Stimulated activated CD8-positive, alpha-beta memory T cell treated with anti-CD3 and anti-CD28 coated beads, Interleukin-4, amount 100 ng/mL, for 1 hour (primary cell): ENCODE measurements at places on chromosomes 16 and 17.

DNA sequence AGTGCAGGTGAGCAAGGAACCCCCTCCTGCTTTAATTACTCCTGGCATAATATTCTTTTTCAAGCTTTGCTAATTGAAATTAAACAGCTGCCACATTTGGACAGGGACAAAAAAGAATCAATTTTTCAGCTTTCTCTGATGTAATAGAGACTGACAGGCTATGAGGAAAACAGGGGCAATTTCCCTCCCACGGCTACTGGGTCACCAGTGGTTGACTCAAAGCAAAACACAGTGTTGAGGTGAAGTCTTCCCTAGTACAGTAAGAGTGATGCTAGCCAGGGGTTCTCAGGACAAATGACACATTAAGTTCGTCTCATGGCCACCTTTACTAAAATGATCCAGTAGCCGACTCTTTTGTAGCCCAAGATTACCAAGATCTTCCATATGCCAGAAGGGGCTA, 38.6 kb upstream of the PMFBP1 start:
- DNase-seq = no peak

- DNase-seq = no peak
Measured at GRCh38 chr16:84606081-84606875, 11.6 kb downstream of the COTL1 start.

- DNase-seq = no peak
Measured at GRCh38 chr16:1713331-1713730, 7.3 kb downstream of the MAPK8IP3 start.

- no peak for DNase-seq
Measured at GRCh38 chr17:34437188-34437587, 74.2 kb upstream of the CCL1 start.

DNA sequence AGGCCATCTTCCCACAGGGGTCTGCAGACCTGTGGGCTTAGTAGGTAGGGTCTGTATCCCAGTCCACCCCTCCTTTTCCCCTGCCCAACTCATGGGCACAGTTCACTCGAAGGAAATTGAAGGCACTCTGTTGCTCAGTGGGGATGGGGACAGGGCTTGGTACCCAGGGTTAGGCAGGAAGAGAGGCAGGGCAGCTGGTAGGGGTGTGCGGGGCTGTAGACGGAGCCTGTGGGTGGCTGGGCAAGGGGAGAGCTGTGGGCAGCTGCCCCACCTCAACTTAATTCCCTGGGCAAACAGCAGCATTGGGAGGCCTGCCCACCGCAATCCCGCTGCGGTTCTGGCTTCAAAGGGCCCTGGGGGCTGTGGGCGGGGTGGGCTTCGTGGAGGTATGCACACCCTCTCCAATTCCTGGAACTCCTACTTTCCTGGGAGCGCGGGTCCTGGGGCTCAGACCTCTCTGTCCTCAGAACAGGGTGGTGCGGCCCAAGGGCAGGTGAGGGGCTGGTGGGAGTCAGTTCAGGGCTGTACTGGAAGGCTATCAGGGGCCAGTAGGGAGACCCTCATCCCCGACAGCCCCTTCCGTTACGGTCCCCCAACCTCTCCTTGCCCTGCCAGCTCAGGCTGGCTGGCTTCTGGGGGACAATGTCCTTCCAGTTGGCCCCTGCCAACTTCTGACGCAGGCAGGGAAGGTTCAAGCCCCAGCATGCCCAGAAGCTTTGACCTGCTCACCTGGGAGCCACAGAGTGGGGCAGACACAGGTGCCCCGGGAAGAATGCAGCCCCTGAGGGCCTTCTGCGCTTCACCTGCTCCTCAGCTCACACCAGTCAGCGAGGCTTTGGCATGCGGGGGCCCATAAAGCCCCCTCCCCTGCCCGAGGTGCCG, 9.1 kb downstream of the FOXJ1 start:
- no peak for DNase-seq

GRCh38 chr17:41965694-41966462, 717 bp upstream of the CNP start:
- peak; percentile 18 for DNase-seq

DNA sequence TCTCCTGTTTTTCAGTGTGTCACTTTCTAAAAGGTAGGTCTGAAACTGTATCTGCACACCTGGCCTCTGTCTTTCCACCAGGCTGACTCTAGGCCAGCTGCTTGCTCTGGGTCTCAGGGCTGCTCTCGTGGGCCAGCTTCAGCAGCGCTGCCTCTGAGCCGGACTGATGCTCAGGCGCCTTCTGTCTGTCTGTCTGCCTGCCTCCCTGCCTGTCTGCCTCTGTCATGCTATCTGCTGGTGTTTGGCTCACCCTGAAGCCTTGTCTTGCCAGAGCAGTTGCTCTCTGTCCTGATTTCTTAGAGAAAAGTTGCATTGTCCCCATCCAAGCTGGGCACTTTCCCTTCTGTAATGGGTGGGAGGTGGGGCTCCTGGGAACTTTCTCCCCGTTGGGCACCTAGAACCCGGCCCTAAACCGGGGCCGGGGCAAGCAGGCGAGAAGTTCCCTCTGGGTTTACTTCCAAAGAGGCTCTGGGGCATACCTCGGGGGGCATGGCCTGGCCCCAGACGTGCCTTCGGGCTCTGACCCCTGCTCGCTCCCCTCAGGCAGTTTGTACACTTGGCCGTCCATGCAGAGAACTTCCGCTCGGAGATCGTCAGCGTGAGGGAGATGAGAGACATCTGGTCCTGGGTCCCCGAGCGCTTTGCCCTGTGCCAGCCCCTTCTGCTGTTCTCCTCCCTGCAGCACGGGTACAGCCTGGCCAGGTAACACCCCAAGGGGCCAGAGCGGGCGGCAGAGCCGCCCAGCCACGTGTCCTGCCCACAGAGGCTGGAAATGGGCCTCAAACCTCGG, 15.9 kb upstream of the ATP6V0C start:
- DNase-seq = no peak

GRCh38 chr17:47736501-47737495, 3.8 kb downstream of the TBX21 start:
- no peak for DNase-seq

DNA sequence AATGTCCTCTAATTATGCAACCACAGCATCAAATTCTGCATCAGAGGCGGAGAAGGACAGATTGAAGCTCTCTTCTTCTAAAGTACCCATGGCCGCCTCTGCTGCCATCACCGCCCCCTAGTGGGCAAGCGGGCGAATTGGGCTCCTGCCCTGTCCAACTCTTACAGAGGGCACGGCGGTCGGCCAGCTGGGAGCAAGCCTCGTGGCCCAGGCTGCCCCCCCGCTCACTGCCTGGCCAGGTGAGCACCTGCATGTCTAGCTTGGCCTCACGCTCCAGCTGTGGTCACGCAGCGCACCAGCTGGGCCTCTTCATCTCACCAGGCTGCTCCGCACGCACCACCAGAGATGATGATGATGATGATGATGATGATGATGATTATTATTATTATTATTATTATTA, 146.1 kb upstream of the TOM1L1 start:
- DNase-seq = no peak

GRCh38 chr16:24156777-24157176, 99.4 kb upstream of the CACNG3 start:
- DNase-seq = no peak

- peak; percentile 17 for DNase-seq
Measured at GRCh38 chr17:59620518-59621259, 994 bp downstream of the CLTC start.

- no peak for DNase-seq
Measured at GRCh38 chr16:50677351-50677750, 3.8 kb downstream of the SNX20 start.

DNA sequence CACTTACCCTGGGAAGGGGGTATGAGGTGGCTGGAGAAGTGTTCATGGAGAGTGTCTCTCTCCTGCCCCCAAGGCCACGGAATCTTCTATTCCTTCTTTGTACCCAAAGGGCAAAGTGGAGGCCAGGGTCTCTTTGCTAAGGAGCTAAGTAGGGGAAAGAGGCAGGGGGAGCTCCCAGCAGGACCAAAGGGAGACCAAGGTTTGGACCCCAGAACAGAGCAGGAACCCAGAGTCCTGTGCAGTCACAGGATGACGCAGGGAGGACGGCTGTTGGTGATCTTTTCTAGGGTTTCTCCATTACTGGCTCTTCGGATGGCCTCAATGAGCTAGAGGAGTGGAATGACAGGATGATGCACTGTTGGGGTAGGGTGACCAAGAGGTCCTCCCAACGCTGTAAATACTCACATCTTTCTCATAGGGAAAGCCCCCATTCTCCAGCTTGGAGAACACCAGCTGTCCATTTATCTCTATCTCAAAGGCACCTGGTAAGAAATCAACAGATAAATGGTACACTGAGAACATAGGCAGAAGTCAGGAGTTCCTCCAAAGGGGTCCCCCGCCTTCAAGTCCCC, 966 bp downstream of the MIEN1 start:
- DNase-seq = no peak

GRCh38 chr16:6284731-6285130, 1047.9 kb upstream of the RBFOX1 start:
- no peak for DNase-seq

GRCh38 chr16:58792188-58792587, 58.1 kb upstream of the GOT2 start:
- DNase-seq = no peak

GRCh38 chr17:45935710-45936509, 41.6 kb downstream of the MAPT start:
- no peak for DNase-seq

- no peak for DNase-seq
Measured at GRCh38 chr17:69609473-69610305, 195.2 kb downstream of the MAP2K6 start.

GRCh38 chr17:11852912-11853311, 144.4 kb downstream of the ZNF18 start:
- no peak for DNase-seq

- no peak for DNase-seq
Measured at GRCh38 chr17:78883533-78884131, 19.4 kb downstream of the CEP295NL start.

GRCh38 chr17:63075969-63076368, 109.9 kb downstream of the TANC2 start:
- DNase-seq = no peak

DNA sequence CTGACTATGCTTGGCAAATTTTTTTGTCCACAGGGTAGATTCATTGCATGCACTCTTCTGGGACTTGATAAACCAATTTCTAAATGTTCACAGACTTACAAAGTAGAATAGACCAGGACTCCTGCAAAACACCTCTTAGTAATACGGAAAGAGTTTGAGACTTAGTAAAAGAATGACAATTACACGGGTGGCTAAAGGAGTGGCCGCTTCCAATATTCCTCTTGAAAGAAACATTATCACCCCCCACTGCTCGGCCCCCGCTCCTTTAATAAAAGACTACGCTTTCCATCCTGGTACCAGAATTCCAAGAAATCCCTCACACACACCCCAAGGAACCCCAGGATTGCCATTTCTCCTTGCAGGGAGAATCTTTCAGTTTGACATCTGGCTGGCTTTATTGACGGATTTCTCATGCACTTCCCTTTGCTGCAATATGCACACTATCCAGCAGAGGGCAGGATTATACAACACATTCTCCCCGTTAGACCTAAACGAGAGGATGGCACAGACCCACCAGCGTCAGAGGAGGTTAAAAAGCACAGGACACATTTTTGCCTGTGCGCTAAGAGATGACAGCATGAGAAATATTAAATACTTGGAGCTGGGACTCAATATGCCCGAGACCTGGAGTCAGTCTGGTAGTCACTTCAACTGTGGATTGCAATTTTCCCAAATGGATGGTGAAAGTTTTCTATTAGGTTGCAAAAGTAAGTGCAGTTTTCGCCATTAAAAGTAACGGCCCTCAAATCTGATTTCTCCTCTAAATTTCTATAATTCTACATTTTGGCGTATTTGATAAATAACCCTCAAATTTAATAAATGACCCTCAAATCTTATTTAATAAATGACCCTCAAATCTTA, 46.6 kb upstream of the NUDT7 start:
- DNase-seq = peak; percentile 24

DNA sequence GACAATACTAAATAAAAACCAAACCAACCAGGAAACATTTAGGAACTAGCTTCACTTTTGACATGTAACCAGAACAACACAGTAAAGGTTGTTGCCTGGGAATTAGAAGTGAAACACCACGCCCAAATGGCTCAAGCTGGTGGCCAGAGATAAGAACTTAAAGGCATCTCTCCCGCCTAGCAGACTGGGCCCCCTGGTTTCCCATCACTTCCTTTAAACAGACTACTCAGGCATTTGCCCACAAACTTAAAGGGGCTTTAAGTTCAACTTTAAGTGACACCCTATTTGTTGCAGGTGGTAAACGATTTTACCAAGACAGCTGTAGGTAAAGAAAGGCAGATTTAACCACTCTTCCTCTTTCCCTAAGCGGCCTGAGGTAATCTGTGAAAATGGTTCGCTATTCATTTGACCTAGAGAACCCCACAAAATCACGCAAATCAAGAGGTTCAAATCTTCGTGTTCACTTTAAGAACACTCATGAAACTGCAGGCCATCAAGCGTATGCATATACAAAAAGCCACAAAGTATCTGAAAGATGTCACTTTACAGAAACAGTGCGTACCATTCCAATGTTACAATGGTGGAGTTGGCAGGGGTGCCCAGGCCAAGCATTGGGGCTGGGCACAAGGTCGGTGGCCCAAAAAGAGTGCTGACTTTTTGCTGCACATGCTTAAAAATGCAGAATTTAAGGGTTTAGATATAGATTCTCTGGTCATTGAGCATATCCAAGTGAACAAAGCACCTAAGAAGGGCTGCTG, 40.8 kb upstream of the BPTF start:
- DNase-seq = no peak

- no peak for DNase-seq
Measured at GRCh38 chr16:17417740-17418139, 53.0 kb downstream of the XYLT1 start.

DNA sequence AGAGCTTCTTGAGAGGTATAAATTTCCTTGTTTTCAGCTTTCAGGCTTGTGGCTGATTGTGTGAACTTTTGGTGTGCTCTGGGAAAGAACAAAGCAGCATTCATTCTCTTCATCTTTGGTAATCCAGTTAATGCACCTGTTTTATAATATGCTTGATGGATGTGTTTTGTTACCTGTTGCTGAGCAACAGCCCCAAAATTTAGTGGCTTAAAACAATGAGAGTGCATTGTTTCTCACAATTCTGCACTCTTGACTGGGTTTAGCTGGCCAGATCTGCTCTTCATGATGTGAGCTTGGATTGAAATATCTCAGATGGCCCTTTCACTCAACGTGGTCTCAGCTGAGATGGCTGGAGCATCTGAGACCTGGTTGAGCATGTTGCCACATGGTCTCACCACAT, 58.7 kb upstream of the NOL11 start:
- no peak for DNase-seq

- DNase-seq = no peak
Measured at GRCh38 chr17:44956998-44957981, 9.7 kb upstream of the KIF18B start.

GRCh38 chr17:19021622-19022083, 17.1 kb upstream of the FAM83G start:
- no peak for DNase-seq
